ENCODE measurements at places on chromosomes 6 and 20.

GRCh38 chr6:132144456-132144855 lies 193.3 kb upstream of the CCN2 start:
- no peak for DNase-seq

DNA sequence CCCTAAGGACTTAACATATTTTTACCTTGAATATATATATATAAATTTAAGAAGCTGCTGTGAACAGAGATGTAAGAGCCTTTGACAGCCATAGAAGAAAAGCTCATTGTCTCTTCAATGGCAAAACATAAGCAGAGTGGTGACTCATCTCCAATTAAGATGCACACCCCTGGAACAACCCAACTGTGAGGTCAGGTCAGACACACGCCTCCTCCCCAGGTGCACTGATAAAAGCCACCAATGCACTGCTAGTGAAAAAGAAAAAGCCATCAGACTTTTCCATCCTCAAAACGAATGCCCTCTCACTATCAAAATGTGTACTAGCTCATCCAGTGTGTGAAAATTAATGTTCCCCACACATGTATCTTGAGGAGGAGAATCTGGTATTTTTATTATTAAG lies 100.1 kb downstream of the SMLR1 start:
- DNase-seq = no peak

DNA sequence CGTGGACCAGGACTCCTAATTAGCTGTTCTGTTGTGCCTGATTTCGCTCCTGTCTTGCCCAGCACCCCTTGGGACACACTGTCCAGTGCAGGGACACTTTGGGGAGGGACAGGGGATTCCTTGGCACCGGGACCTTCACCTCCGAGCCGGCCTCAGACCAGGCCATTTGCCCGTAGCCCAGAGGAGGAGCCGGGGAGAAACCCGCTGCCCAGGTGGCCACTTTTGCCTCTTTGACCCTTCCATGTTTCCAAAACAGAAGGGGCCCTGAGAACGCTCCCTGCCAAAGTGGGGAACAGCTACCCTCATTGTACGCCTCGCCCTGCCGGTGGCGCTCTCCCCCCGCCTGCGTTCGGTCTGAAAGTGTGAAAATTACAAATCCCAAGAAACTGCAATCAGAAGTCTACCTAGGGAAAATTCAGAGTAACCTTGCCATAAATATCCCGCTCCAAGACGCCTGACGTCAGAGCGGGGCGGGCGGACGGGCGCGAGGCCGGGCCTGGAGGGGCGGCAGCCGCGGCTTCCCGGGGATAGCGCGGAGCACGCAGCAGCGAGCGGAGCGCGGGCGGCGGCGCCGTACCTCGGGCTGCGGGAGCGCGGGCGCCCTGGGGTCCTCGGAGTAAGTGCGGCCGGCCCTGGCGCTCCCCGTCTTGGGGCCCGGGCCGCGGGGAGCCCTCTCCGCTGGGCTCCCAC lies at the start of gene DAAM2:
Gene DAAM2 (plus strand): TSS at position 527 of the 690 bp plus-strand sequence. CDS start 63,927 bp downstream, outside the sequence.
- no peak for DNase-seq

DNA sequence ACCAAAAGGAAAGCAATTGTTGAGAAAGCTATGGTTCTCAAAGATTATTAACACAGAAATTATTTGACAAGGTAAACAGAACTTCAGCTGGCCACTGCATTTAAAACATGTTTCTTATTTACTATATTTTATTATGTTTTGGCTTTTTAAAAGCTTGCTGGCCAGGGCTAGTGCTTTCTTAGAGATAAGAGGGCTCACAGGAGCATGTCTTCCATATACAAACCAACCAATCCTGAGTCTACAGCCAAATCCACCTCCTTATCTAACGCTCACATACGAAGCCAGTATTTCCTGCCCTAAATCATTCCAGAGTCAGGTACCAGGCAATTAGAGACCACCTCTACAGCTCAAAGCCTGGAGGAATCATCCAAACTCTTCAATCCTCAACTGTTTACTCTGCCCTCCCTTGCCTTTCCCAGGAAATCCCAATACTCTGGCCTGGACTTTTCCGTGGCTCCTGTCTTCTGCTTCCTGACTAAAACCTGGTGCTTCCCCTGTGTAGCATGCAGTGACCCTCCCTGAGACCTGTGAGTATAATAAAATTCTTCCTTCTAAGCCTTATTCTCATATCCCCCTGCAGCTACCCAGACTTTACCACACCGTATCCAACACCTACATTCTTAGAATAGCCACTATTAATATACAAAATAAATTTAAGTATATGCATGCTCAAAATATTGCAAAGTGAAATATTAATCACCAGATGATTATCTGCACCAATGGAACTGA lies 33.2 kb downstream of the RANBP9 start:
- no peak for DNase-seq

- no peak for DNase-seq
Measured at GRCh38 chr20:53708129-53708968, 114.7 kb upstream of the ZNF217 start.

GRCh38 chr6:49384904-49385303 lies 78.1 kb downstream of the MMUT start:
- DNase-seq = no peak

GRCh38 chr20:61299104-61299503 lies 47.0 kb downstream of the CDH4 start:
- no peak for DNase-seq

GRCh38 chr6:37221585-37222124 lies 35.9 kb upstream of the TBC1D22B start:
- DNase-seq = no peak

DNA sequence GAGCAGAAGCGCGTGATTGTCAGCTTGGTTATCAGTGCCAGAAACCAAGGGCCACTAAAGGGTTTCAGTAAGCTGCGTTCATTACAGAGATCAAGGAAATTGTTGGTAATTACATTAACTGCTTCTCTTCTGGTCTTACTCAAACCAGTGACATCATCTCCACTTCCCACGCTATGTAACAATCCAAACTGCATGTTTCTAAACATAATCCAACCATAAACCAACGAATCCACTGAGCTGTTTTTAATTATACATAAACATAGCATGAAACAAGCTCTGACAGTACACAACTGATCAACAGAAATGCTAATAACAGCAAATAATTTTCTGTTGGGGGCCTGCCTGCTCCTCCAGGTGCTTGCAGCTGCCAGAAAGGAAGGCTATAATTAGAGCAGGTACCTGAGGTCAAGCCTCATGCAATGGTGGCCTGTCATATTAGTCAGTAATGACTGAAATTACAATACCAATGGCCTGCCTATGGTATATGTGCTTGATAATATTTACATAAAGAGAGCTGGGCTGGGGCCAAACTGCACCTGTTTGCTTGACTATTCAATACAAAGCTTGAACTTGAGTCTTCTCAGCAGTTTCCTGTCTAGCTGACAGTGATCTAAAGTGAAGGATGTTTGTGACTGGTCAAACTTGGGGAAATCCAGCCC lies 40.1 kb downstream of the ILRUN start:
- peak; percentile 99 for DNase-seq

- no peak for DNase-seq
Measured at GRCh38 chr6:7975764-7976146, 65.2 kb upstream of the TXNDC5 start.

GRCh38 chr20:53077373-53078205 lies 105.4 kb downstream of the TSHZ2 start:
- DNase-seq = no peak

GRCh38 chr6:40299681-40300080 lies 287.5 kb downstream of the LRFN2 start:
- no peak for DNase-seq

GRCh38 chr6:157603314-157603940 lies 219.6 kb upstream of the SNX9 start:
- DNase-seq = no peak

DNA sequence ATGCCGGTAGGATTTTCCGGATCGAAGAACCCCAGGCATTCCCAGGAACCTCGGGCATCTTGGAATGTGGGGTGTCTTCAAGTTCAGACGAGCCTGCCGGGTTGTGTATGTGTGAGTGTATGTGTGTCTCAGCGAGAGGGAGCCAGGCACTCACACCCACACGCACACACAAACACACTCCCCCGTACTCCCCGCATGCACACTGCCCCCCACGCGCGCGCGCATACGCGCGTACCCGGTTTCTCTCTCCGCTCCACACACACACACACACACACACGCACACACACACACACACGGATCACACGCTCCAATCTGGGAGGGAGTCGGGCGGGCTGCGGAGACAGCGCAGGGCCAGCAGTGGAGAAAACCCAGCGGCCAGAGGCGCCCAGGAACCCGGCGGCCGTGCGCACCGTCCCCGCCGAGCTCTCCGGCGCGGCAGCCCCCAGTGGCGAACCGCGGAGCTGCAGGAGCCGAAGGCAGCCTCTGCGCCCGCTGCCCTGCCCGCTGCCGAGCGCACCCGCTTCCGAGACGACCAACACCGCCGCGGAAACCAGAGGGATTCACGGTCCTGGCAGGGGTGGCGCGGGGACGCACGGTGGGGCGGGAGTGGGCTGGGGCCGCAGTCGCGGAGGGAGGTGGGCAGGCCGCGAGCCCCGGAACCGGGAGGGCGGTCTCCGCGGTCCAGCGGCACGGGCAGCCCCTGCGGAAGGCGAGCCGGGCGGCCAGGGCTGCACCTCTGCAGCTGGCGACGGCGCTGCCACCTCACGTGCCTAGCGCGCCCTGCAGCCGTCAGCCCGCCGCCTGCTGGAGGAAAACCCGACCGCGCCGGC lies at the start of gene LRFN2:
Gene LRFN2 (minus strand): TSS at position 125 of the 830 bp plus-strand sequence.
- DNase-seq = no peak

DNA sequence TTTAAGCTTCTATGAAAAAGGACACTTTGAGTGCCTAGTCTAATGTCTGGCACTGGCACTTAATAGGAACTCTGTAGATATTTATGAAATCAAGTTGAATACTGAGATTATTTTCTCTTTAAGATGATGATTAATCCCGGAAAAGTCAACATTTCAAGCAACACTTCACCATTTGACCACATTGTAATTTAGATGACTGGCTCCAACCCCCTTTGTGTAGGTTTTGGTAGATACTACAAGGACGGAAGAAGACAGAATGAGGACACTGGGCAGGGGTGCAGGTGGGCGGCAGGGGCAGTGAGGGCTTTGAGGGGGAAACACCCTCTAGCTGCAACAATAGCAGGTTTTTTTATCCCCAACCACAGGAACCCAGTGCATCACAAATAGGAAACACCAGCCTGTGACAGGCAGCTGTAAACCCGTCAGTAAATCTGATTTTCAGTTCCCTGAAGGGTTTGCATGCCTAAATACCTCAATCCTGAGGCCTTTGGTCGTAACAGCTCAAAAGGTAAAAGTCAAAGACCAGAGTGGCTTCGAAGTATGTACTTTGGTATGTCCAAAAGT lies 4.6 kb downstream of the DTNBP1 start:
- no peak for DNase-seq

DNA sequence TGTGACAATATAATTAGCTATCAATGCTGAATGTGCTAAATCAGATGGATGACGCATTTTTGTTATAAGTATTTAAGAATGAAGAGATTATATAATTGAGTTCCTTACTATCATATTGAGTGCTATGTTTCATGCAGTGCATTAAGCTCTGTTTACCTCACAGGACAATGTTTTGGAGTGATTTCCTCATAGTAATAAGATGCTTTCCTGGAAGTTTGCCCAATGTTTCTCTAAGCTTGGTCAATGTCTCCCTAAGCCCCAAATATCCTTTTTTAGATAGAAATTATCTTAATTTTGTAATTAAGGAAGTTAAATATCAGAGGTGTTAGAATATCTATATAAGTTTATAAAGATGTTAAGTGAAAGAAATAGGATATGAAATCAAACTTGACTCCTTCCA lies 489.6 kb downstream of the MMUT start:
- no peak for DNase-seq

- no peak for DNase-seq
Measured at GRCh38 chr6:57097596-57097995, 7.6 kb downstream of the ZNF451 start.

GRCh38 chr6:5367510-5367909 lies 106.2 kb downstream of the FARS2 start:
- DNase-seq = no peak

- DNase-seq = no peak
Measured at GRCh38 chr6:25186919-25187318, 92.3 kb upstream of the CARMIL1 start.

GRCh38 chr6:169378620-169379381 lies 125.2 kb upstream of the THBS2 start:
- DNase-seq = no peak

DNA sequence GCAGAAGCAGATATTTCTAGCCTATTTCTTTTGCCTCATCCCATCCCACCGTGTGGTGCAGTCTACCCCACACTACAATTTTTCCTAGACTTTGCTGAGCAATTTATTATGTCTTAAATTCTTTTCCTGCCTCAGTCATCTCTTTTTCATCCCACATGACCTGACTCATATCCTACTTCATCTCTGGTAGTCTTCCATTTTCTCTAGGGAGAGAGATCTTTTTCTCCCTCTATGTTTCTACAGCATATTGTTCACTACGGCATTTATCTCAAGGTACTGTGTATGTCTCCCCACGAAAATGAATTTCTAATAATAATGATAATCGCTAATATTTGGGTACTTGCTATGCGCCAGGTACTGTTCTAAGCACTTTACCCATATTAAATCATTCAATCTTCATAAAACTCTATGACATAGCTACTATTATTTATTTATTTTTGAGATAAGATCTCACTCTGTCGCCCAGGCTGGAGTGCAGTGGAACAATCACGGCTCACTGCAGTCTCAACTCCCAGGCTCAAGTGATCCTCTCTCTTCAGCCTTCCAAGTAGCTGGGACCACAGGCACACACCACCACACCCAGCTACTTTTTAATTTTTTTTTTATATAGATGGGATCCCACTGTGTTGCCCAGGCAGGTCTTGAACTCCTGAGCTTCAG lies 15.6 kb downstream of the PDSS2 start:
- DNase-seq = no peak
